ENCODE measurements at places on chromosomes 5 and 9.

DNA sequence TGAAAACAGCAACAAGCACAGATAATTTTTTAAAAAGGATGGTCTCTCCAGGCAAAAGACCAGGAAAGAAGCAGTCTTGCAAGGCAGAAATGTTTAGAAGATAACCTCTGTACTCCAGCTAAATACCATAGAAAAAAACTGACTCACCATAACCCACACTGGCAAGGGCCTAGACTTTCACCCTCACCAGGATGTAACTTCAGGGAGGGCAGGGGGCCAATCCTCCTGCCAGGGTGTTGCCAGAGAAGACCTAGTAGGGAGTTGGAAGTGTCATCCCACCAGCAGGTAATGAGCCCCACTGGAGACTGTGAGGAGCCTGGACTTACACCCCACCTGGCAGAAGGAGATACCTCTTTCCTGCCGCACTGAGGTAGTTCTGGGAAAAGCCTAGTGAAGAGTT is 97.6 kb downstream of the PRELID2 start:
- DNase-seq = no peak

DNA sequence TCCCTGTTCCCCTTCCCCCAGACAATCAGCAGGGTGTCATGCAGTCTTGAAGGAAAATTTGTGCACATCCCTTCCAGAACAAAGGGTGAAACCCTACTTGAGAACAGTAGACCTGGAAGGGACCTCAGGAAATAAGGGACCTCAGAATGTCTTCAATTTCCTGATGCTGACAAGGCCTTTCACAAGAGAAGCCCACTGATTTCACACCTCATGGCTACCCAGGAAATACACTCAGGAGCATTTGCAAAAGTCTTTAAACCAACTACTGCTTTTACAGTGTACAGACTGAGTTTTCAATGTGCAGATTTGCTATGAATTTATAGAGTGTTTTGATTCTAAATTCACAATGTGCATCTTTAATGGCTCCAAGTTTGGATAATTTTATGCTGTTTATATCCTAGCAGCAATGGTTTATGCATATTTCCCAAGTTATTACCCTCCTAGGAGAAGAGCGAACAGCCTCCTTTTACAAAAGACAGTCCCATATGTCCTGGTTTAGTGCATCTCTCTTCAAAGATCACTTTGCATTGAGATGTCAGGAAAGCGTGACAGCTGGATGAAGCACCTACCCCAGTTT is 74.8 kb downstream of the GALNT10 start:
- no peak for DNase-seq

DNA sequence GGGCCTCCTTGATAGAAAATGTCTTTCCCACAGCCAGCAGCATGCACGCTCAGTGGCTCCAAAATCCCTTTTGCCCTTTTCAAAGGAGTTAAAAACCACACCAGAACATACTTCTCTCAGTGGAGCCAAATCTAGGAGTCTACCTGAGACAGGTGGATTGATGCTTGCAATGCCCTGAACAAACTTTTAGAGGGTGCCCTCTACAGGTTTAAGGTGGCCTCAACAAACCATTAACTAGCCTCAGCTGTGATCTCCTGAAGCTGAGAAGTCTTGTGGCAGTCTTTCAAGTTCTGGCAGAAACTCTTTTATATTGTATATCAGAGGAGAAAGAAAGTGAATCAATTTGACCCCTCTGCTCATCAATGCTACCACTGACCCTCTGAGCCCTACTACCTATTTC is 125.4 kb downstream of the MED27 start:
- DNase-seq = no peak

GRCh38 chr5:157951673-157952373 is 92.9 kb upstream of the CLINT1 start:
- no peak for DNase-seq

DNA sequence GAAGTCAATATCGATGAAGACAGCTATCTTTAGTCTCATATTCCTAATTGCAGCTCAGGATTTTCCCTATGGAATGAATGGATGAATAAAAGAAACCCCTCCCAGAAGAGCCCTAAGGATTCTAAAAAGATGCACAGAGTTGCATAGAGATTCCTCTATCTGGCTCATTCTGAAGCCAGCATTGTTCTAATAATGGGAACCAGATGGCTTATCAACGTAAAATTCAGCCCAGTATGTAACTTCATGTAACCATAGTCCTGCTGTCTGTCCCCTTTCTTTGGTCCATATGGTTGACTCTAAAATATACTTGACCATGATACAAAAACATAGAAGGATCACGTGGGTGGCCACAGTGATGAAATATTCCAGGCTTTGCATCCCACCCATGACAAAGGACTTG is 508.6 kb downstream of the RASEF start:
- DNase-seq = no peak

All from stimulated activated CD8-positive, alpha-beta memory T cell treated with anti-CD3 and anti-CD28 coated beads, Interleukin-4, amount 100 ng/mL, for 4 hours (primary cell).